Effector memory CD8-positive, alpha-beta T cell (primary cell): ENCODE measurements at places on chromosomes 12 and 14.

- DNase-seq: no peak
Observed at GRCh38 chr12:131217024-131217586, 263.4 kb downstream of the ADGRD1 start.

GRCh38 chr14:60094306-60094897, 2.7 kb downstream of the PCNX4 start:
- no peak for DNase-seq

DNA sequence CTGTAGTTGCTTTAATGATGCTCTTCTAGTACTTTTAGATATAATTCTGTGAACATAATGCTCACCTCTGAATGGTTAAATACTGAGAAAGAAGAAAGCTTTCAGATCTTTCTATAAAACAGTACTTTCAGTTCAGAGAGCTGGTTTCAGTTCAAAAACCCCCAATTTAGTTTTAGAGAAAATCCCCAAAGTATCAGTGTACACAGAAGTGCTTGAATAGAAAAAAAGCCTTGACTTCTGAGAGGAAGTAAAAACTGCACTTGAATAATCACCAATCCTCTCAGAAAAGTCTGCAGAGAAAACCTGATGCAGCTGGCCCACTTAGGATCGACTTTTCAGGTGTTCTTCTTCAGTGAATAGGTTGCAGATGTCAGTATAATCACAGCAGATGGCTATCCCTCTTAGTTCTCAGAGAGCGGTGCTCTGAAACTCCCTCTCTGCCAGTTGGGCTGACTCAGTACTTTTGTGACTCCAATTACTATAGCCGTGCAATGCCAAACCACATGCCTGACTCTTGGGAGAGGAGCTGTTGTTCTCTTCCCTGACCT, 616.3 kb downstream of the LRFN5 start:
- no peak for DNase-seq

GRCh38 chr14:103385929-103386712, 906 bp downstream of the MARK3 start:
- DNase-seq: peak; percentile 31

DNA sequence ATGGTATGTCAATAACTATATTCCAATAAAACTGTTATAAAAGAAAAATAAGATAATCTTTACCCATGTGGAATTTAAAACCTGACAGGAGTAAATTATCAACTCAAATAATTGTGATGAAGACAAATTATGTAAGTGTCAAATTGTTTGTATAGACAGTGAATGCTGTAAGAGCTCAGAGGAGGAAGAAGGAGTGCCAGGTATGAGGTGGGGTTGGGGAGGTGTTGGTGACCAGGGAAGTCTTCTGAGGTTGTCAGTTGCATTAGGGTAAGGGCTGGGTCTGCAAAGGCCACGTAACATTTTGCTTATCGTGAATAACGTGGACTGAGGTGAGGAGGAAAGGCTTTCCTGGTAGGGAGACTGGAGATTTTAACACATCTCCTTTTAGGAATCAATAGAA, 2.5 kb upstream of the MAX start:
- DNase-seq: no peak

DNA sequence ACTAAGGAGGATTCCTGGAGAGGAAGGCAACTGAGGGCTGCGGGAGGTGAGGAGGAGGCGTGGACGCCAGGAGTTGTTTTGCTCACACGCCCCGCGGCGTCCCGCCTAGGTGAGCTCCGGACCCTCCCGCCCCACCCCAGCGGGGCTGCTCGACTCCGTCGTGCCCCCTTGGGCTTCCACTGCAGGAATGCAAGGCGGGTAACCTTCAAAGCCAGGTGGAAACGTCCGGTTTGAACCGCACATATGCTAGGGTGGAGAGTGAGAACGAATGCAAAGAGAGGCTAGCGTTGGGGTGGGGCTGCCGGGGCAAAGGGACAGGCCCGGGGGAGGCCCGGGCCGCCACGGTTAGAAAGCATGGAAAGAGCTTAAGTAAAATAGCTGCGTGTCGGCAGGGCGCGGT, 5.4 kb upstream of the DPPA3 start:
- DNase-seq: no peak

- no peak for DNase-seq
Observed at GRCh38 chr14:28308734-28309133, 457.9 kb upstream of the FOXG1 start.

DNA sequence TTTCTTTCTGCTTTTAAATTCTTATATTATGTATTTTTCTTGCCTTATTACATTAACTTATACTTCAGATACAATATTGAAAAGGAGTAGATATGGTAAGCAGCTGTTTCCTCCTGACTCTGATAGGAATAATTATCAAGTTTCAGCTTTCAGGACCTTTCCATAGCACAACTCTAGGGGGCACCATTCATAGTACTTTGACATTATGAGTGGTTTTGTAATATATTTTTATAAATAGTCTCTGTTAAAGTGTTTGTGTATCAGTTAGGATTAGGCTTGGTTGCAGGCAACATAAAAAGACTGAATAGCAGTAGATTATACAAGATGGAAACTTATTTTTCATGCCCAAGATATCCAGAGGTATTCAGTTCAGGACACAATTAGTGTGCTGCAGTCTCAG, 27.9 kb upstream of the PARP11 start:
- DNase-seq: no peak

DNA sequence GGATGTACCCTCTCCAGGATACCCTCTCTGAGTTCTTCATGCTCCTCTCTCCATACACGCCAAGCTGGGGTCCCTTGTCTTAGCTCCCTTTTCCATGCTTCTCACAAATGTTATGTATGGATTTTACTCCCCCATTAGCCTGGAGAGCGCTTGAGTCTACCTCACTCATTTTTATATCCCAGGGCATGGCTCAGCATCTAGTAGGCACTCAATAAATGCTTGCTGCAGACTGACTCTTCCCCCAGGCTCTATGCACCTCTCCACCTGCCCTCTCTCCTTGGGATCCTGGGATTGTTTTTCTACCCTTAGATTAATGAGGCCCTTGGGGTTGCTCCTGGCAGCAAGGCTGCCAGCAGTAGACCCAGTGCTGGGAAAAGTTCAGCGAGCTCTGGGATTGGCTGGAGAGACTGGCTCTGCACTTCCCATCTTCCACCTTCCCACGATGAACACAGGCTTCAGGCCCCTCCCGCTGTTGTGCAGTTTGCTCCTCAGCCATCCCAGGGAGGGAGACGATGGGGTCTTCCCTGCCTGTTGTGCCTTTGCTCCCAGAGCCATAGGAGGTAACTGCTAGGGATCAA, 2.2 kb downstream of the NRIP2 start:
- no peak for DNase-seq

GRCh38 chr12:4271717-4272423, 1.7 kb upstream of the CCND2 start:
- DNase-seq: peak; percentile 74

- DNase-seq: peak; percentile 73
Observed at GRCh38 chr12:54032627-54033100, at the start of gene HOXC5. Gene HOXC5 (plus strand): TSS chr12:54033050. CDS start chr12:54033123, 73 bp downstream.

DNA sequence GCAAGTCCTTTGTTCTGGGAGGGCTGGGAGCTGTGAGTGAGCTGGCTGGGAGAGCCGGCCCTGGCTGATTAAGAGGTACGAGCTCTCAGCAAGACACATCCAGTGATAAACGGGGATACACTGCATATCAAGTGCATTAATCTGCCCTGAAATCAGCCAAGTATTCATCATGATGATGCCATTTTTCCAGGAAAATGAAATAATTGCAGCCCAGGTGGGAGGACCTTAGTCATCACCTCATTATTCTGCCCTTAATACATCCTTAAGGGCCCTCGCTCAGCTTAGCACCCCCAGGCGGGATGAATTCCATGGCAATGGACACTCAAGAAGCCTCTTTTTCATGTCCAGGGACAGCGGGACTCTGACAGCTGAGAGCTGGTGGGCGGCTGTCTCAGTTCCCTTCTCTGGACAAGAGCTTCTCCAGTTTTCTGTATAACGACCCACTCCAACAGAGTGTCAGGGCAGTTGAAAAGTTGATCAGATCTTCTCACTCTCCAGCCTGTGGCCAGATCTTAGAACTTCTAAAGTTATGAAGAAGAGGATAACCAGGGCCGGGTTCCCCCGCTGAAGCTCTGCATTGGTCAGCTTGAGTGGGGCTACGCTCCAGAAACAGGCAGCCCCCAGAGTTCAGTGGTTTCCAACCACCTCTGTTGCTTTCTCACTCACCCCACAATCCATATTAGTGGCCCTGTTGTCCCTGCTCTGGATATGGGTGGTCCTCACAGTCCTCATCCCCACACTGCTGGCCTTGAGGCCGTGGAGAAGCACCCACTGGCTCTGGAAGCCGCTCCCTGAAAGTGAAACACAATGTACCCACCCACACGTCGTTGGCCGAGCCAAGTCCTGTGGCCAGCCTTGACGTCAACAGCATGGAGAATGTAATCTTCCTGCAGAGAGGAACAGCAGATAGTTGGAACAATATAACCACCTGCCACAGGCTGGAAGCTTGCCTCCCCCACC, 306.2 kb upstream of the DIO3 start:
- no peak for DNase-seq

DNA sequence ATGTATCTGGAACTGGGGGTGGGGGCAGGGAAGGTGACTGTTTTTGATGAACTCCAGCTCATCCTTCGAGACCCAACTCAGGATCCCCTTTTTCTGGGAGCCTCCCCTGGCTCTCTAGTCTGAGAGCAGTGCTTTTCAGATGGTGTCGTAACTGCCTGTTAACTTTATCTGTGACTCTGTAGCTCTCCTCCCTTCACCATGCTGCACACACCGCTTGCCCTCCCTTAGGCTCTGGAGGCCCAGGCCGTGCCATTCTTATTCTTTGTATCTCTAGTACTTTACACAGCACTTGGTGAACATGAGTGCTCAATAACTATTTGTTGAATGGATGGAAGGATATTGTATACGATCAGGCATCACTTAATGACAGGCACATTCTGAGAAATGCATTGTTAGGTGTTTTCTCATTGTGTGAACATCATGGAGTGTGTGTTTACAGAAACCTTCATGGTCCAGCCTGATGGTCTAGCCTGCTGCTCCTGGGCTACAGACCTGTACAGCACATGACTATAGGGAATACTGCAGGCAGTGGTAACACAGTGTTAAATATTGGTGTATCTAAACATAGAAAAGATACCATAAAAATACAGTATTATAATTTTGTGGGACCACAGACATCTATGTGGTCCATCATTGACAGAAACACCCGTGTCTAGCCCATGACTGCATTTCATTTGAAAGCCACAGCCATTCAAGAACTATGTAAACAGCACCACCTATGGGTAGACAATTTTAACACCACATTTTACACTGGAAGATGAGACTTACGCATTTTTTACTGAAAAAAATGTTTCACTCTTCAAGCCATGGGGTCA, 91.8 kb downstream of the EML1 start:
- DNase-seq: peak; percentile 33

- no peak for DNase-seq
Observed at GRCh38 chr14:58865514-58866281, 227.9 kb downstream of the DACT1 start.

DNA sequence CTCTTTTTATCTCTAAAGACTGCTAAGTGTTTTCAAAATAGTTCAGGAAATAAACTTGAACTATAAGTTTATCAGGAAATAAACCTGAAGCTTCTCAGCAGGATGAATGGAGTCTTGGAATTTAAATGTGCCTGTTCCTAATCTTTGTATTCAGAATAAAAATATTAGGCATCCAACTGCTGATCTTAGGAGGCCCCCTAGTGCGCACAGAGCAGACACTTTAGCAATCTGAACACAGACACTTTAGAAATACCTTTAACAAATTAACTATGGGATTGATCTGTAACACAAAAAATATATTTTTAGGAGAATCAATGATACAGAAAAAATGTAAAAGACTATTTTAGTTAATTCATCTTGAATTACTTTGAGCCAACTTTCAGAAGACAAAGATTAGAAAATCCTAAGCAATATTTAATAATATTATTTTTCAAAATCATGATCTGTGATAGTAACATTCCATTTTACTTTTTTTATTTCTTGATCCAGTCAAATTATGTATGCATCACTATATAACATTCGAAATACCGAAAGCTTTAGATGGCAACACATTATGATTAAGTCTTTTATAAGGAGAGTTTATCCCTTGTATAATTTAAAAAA, 80.9 kb downstream of the SLC41A2 start:
- peak; percentile 26 for DNase-seq

DNA sequence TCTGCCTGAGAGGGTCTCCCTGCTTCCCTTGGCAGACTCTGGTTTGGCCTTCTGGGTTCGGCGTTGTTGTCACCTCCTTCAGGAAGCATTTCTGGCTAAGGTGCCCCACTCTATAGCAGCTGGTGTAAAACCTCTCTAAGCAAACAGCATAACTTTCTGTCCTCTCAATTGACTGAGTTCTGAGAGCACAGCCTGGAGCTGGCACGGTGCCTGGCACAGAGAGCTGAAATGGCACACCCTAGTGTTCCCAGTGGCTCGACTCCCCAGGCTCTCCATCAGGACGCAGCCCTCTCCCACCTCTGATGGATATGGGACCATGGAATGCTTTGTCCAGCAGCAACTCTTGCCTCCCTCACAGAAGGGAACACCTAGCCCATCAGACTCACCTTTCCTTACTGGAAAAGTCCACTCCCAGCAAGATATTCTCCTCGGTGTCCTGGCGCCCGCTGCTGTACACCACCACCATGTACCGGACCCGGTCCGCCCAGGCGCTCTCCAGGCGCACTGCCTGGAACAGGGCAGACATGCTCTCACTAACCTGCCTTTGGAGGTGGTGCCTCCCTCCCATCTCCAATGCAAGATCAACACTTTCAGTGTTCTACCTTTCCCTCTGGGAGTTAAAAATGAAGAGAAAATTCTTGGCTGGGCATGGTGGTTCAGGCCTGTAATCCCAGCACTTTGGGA, 40.6 kb downstream of the SSH1 start:
- no peak for DNase-seq

DNA sequence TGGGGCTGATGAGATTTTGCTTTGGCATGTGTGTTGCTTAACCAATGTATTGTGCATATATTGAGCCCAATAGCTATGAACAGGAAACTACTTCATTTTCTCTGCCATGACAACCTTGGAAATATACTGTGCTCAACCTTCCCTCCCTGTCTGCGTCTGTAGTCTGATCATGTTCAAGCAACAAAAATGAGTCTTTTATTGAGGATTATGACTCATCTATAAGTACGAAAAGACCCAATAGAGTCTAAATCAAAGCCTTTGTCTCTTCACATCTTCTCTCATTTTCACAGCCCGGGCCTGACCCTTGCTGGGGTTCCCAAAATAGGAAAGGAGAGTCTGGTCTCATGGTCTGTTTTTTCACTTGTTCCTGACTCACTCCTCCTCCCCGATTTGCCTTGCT, 158.2 kb downstream of the CAND1 start:
- no peak for DNase-seq

- no peak for DNase-seq
Observed at GRCh38 chr12:120720234-120720986, 5.2 kb upstream of the ACADS start.

GRCh38 chr14:23299986-23300686, 2.5 kb downstream of the PPP1R3E start:
- no peak for DNase-seq

DNA sequence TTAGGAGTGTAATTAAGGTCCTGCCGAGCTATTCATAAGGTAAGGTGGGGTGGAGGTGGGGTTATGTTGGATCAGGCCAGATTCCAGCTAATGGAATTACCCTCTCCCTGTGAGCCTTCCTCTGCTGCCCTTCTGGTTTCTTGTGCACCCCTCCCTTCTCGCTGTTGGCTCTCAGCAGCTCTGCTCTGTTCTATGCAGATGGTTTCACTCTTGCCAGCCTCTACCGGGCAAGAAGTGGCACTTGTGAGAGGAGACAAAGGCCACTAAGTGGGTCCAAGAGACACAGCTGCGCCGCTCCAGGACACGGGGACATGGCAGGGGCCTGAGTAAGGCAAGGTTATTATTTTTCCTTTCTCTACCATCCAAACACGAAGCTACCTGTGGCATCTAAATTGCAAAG, 334.4 kb downstream of the EMP1 start:
- no peak for DNase-seq

- DNase-seq: no peak
Observed at GRCh38 chr14:31879661-31880348, 197.3 kb upstream of the ARHGAP5 start.

- peak; percentile 45 for DNase-seq
Observed at GRCh38 chr12:7130701-7131501, 730 bp downstream of the CLSTN3 start.
